NCI-H1105 (cell line): ENCODE measurements at places on chromosomes 12 and 14.

GRCh38 chr14:92595267-92595666 lies 81.7 kb downstream of the RIN3 start:
- DNase-seq: no peak

DNA sequence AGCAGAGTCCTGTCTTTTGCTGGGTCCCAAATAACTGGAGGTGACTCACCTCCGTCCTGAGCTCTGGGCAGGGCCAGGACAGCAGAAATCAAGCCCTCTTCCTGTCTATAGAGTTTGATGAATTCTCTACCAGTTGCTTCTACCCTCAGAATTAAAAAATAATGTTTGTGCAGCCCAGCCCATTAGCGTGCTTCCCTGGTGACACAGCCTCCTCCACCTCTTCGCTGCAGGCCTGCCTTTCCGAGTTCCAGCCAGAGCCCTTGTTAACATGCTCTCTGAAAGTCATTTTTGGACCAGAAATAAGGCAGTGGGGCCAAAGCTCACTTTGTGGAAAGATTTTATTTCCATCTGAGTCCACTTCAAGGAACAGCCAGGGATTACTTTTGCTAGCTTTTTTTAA lies 94.0 kb downstream of the TBX5 start:
- no peak for DNase-seq

- DNase-seq: no peak
These were observed 52.7 kb downstream of the FBXO34 start for GRCh38 chr14:55323910-55324309.

GRCh38 chr12:6263931-6264330 lies 46.6 kb upstream of the PLEKHG6 start:
- no peak for DNase-seq

DNA sequence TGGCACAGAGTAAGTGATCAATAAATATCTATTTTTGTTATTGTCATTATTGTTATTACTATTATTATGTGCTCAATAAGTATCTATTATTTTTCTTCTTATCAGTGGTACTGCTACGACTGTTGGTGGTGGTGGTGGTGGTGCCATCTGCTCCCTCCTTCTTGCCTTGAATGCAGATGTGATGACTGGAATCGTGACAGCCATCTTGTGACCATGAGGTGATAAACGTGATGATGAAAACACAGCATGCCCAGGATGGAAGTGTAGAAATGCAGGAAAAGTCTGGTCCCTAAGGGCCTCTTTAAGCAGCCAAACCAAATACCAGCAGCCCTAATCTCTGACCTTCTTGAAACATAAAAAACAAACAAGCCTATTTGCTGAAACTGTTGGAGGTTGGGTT lies 22.4 kb downstream of the SLC6A12 start:
- DNase-seq: no peak

DNA sequence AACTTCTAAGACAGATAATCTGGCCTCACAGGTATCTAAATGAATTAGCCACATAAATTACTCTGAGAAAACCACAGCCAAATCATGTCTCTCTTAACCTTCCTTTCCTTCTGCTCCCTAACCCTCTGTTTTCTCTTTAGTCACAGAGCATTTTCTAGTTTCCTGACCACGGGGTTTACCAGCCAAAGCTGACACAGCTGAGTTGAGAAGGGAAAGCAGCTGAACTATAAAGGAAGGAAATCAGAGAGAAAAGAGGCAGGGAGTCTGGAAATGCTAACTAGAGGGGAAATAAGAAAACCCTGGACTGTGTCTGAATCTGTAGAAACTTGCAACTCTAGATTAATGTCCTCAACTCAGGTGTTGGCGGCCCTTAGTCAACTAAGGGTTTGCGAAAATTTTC lies 24.4 kb downstream of the ANKS1B start:
- no peak for DNase-seq

GRCh38 chr14:46653031-46653755 lies 1.6 kb upstream of the RPL10L start:
- DNase-seq: no peak

- no peak for DNase-seq
These were observed 45.1 kb downstream of the PRORP start for GRCh38 chr14:35167496-35167895.

DNA sequence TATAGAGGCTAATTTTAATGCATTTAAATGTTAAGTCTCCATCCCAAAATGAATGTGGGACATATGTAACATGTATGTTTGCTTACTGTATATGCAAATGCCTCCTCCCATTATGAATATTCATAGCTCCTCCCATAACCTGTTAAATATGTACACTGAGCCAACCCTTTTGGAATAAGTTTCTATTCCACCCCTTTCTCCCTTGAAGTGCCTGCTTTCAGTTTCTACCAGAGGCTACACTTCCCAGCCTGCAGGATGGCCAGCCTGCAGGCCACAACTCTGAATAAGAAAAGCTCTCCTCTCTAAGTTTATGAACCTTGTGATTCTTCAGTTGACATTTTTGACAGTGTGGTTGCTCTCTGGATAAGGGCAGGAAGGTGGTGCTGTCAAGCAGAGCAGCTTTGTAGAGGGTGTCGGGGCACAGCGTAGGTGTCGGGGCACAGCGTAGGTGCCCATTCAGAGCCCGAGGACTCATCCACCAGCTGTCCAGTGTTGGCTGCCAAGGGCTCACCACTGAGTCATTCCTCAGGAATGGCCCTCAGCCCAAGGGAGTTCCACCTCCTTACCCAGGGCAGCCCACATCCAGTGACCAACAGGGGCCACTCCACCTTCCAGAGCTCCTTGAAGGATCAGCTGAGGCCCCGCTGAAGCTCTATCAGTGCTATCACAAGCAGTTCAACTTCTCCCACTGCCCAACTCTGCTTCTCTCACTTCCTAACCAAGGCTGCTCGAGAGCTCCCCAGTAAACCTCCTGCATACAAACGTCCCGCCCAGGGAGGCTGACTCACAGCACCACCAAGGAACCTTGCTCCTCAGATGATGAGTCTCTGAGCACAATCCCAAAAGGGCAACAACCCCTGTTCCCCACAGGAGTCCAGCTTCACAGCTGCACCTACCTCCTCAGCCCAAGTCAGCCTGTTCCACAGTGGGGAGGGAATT lies 31.4 kb downstream of the VWF start:
- no peak for DNase-seq

GRCh38 chr12:41992692-41993215 lies 151.9 kb downstream of the GXYLT1 start:
- DNase-seq: no peak

- no peak for DNase-seq
These were observed 888.1 kb upstream of the MDGA2 start for GRCh38 chr14:48563489-48563888.

- no peak for DNase-seq
These were observed 96.6 kb downstream of the EMP1 start for GRCh38 chr12:13293096-13293495.

GRCh38 chr12:114221957-114222630 lies 183.8 kb downstream of the TBX5 start:
- DNase-seq: no peak

DNA sequence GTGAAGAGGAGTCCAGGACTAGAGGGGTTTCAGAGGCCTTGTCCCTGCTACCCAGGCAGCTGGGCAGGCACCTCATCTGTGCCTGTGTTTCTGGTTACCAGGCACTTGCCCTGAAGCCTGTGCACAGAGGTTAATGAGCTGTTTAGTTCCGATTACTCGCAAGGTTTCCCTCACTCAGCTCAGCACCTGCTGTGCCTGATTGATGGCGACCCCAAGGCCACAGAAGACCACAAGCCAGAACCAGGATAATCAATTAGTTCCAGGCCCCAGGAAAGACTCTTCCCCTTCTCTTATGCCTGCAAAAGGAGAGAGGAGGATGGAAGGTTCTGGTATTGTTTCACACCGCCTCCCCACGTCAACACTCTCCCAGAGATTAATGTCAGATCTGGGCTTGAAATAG lies 88.8 kb upstream of the NOS1 start:
- no peak for DNase-seq

DNA sequence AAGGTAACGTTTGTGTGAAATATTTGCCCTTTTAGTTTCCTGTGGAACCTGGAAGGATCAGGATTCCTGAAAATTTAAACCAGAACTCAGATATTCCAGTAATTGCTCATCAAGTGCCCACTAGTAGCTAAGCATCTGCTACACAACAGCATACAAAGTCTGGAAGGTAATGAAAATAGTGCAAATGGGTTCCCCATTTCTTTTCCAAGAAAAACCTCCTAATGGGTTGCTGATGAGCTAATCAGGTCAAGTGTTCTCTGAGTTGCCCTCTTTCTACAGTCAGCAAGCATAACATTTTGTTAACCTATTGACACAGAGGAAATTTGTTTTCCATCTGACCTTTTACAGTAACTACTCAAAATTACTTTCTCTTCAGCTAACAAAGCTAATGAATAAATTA lies 83.6 kb upstream of the PMCH start:
- DNase-seq: no peak

- no peak for DNase-seq
These were observed 197.1 kb downstream of the EXOC5 start for GRCh38 chr14:57071639-57072038.

DNA sequence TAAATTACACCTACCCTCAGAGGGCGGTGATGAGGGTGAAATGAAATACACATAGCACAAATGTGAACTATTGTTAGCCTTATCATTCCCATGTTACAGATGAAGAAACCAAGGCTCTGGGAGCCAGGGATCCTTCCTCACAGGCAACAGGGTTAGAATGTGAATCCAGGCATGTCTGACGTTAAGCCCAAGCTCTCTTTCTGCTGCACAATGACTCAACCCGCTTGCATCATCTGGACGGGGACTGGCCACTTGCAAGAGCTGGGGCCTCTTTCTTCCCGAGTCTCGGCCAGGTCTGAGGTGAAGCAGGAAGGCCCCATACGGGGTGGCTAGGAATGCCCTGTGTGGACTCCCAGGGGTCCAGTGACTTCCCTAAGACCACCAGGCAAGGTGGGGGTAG lies 105.2 kb downstream of the RBM19 start:
- no peak for DNase-seq

DNA sequence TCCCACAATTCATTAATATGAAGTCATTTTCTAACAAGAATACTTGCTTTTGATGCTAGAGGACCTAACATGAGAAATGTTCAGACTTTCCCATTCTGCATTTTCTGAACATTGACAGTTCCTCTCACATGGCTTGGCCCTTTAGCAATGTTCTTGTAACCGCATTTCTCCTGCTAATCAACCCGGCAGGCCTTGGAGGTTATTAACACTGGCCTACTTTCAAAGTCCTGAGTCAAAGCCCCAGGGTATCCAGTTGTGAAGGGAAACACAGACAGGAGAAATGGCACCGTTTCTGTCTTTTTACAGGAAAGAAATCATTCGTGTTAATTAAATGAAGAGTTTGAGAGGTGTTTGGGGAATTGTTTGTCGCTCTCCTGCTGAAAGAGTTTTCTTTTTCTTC lies 446.5 kb upstream of the MIS18BP1 start:
- DNase-seq: no peak

- no peak for DNase-seq
These were observed 72.1 kb upstream of the ST8SIA1 start for GRCh38 chr12:22406627-22407026.

DNA sequence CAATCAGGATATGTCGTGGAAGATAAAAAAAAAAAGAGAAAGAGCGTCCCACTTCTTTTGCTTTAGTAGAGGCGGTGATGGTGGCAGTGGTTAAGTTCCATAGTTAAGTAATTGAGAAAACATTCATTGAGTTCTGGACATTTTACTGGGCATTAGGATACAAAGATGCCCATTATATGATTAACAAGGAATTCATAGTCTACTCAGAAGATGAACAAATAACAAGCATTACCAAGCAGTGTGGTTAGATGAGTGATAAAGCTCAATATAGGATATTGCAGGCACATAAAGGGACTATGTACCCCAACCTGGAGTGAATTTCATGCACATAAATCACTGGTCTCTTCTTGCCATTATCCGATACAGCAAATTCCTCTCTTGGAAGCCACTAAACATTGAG lies 53.7 kb downstream of the ALG10B start:
- no peak for DNase-seq
